ENCODE measurements at places on chromosomes 13 and 19. TPM values are rescaled to one million over a fixed set of nuclear protein-coding genes. Genes with fewer than 3 reads are reported as not detected.
A peak's percentile ranks its signal among the peaks of the same experiment; 100 is the strongest.

GRCh38 chr13:45215392-45216077, 14.7 kb upstream of the KCTD4 start:
- no peak for DNase-seq

DNA sequence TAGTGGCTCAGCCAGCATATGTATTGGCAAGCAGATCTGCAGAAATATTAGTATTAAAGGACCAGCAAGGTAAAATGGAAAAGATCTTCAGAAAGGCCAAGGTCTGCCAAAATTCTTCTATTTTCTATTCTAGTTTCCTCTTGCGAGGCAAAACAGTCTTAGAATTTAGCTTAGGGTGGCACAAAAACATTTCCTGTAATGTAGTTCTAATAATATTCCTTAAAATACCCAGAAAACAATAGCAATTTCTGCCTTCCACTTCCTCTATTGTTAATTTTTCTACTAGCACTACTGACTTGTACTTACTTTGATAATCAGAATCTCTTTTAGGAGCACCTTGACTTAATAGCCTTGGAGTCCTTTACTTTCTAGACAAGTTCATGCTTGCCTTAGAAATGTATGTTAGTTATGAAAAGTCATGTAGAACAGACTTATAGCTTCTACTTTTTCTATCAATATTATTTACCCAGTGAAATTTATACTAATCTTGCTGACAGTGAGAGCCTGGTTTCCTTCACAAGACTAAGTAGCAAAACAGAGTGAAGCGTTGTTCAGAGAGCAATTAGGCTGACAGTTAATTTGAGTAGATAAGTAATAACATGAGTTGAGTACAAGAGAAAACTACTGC, 23.9 kb upstream of the LPAR6 start:
- DNase-seq, result no peak

DNA sequence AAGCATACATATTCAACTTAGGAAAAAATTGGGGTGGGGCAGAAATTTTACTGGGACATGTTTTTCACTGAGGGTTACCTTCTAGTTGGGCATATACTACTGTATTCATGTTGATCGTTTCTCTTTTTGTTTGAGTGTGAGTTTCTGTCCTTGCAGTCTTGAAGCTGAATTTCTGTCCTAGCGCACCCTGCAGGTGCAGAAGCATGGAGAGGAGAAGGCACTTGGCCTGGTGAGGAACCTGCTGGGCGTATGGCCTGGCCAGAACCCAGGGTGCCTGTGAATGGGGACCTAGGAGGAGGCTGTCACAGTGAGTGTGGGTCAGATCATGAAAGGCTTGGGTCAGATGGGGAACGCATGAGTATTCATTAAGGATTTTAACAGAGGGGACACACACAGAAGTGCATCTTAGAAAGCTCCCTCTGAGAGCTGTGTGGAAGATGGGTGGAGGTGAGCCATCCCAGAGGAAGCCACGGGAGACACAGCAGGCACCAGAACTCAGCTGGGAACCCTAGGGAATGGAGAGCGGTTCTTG, 36.8 kb downstream of the SERP2 start:
- no peak for DNase-seq

DNA sequence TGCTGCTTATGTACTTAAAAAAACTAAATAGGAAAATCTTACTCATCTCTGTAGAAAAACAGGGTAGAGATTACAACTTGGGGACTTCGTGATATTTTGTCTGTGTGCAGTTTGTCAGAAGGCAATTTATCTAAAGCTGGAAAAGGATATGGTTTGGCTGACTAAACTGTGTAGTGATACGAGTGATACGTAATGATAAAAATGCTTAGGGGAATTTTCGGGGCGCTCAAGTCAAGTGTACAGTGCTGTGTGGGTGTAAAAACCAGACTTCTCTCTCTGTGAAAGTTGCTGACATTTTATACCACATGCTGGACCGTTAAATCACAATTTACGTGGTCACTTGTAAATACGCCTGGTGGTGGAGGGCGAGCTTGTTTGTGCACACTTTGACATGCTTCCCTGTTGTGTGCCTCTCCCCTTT, 221.7 kb downstream of the KCNRG start:
- DNase-seq, result no peak

- no peak for DNase-seq
These were observed 12.0 kb upstream of the CPB2 start for GRCh38 chr13:46116653-46117502.

- DNase-seq, result no peak
These were observed 4.2 kb downstream of the KLK3 start for GRCh38 chr19:50858886-50859285.

- peak; percentile 63 for DNase-seq
These were observed 17.9 kb upstream of the ZDHHC20 start for GRCh38 chr13:21476893-21477472.

DNA sequence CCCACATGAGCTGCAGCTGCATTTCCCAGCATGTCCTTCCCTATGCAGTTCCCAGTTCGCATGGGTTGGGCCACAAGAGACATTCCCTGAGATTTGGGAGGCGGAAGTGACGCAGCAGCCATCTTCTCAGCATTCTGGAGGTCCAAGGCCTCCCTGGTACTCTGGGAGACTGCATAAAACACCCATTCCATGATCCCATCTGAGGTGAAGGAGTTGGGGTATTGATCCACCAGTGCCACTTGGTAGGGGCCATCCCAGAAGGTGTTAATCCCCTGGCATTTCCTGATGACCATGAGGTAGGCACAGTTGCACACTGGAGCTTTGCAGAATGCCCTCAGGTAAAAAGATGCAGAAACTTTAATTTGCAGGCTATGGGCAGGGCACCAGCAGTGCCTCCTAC, 25.4 kb downstream of the POP4 start:
- DNase-seq, result no peak

GRCh38 chr13:49436890-49437289, 7.0 kb downstream of the CAB39L start:
- DNase-seq, result peak; percentile 52

The CGB2 gene
- total RNA-seq, result not detected

The TPTE2 gene
- not detected for total RNA-seq

The KLK7 gene
- not detected for total RNA-seq

The SIGLEC10 gene
- total RNA-seq, result not detected

The GGN gene
- total RNA-seq, result 0.17 TPM

The ZNF525 gene
- 0.06 TPM for total RNA-seq

The GDF15 gene
- total RNA-seq, result 281 TPM
